ENCODE measurements at places on chromosomes 6 and 20.

DNA sequence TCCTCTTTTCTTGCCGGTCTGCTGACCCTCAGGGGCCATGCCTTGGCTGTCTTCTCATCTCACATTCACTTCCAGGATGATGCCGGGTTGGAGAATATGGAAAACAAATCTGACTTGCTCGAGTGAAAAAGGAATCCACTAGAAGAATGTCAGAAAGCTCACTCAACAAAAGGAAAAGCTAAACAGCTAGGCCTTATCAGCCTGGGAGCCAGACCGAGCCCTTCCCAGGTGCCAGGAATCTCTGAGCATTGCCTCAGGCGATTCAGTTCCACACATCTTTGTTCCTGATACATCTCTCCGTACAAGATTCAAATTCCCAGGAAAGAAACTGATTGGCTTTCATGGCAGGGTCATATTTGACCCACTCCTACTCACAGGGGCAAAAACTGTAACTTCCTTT lies 9.2 kb upstream of the OSER1 start:
- DNase-seq, result no peak

- DNase-seq, result no peak
These were observed 1.7 kb downstream of the HLA-DOB start for GRCh38 chr6:32815115-32815514.

GRCh38 chr20:60057123-60057865 lies 99.1 kb downstream of the CDH26 start:
- DNase-seq, result peak; percentile 94

- DNase-seq, result peak; percentile 18
These were observed 147.9 kb downstream of the SOX4 start for GRCh38 chr6:21741221-21742109.

DNA sequence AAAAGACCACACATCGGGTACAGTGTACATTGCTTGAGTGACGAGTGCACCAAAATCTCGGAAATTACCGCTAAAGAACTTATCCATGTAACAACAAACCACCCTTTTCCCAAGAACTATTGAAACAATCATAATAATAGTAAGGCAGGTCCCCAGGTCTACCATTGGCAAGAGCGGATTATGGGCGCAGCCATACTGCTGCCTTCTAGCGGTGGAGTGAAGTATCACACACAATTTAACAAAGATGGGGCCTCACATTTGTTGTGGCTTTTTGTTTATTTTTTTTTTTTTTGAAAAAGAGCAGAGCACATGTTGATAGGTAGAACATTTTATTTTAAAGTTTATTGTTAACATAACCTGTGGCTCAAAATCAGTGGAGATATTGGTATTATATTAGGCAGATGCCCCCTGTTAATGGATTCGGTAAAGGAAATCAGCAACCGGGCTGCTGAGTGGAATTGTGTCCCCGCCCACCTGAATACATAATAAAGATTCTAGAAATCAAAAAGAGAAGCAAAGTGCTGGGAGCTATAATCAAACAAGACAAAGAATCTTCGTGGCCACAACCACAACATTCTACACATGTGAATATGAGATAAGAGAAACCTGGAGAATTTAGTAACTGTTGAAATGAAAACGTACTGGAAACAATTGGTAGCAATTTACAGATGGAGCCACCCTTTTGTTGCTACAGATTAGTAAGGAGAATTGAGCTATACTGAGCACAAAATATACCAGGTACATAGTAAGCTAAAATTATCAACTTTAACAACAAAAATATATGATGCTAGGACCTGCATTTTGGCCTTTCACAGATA lies 94.2 kb upstream of the EXOC2 start:
- DNase-seq, result no peak

DNA sequence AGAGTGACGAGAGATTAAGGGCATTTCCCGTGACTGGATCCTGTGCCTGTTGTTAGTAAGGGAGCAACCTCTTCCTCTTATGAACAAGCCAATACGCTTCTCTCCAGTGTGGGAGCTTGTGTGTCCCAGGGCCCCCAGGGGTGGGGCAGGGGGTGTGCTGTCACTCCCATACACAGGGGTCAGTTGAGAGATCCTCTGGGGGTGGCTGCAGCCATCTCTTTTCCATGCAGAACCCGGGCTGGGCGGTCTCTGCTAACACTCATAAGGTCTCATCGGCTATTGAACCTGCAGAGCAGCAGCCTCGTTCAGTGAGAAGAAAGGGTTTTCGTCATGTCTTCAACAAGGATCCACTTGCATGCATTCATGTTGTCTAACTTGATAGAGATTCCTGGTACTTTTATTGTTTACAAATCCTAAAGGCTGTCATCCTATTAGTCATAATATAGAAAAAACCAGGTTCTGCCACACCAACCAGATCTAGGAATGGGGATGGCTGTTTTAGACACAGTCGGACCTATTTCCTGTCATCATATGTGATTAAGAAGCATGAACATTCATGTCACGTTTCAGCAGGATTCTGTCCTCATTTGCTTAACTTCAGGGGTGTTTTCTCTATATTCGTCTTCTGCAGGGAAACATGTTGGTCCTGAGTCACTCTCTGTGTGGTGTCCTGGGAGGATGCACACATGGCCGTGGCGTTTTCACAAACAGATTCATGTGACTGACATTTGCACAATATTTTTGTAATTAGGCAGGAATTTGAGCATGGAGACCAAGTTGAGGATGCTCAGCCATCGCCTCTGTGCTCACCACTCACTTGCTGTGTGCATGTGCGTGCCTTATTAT lies 13.3 kb upstream of the THBS2 start:
- DNase-seq, result no peak

DNA sequence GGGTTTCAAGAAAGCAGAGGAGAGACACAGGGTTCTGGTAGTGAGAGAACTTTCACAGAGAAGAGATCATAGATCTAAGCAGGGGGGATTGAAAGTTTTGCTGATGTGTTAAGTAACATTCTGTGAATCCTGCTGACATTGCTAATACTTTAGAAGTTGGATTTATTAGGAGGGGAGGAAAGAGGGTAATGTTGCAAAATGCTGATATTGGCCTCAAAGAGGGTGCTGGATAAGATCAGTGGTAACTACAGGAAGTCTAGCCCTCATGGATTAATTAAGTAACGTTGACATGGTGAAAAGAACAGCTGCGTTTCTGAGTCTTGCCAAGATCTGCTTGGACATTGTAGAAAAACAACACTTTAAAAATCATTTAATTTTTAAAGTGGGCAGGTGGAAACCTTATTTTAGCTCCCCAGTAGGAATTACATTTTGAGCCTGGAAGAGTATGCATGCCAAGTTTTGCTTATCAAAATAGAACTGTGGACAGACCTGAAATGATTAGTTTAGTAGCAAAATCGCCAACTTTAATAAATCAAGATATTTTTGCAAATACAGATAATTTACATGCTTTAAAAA lies 606.0 kb upstream of the HTR1E start:
- no peak for DNase-seq

DNA sequence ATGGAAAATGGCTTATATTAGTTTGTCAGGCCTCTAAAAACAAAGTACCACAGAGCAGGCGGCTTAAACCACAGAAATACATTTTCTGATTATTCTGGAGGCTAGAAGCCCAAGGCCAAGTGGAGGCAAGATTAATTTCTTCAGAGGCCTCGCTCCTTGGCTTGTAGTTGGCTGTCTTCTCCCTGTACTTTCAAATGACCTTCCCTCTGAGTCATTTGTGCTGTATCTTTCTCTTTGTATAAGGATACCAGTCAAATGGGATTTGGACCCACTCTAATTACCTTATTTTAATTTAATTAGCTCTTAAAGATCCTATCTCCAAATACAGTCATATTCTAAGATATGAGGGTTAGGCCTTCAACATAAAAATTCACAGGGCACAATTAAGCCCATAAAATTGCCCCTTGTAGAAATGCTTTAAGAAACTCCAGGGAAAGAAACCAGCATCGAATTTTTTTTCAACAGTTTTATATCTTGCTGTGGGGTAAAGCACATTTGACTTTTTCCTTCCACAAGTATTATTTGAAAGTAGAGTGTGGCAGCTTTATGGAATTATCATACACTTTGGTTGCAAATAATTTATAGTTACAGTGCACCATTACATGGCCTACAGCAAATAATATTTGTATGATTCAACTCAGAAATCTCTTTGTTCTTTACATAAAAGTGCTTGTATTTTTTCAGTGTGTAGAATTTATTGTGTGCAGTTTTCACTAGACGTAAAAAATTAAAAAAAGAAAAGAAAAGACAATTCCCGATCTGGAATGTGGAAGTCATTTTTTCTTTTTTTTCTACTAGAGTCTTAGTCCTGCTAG lies 706.1 kb downstream of the KIF16B start:
- DNase-seq, result no peak

DNA sequence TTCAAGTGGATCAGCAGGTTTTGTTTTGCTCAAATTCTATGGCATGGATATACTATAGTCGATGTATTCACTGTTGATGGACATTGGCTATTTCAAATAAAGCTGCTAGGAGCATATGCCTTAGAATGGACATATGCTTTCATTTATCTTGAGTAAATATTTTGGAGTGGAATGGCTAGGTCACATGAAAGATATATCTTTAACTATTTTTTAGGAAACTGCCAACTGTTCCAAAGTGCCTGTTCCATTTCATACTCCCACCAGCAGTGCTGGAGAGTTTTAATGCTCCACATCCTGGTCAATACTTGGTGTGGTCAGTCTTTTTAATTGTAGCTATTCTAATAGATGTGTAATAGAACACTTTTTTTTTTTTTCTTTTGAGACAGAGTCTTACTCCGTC lies 81.1 kb upstream of the PIM1 start:
- DNase-seq, result no peak

DNA sequence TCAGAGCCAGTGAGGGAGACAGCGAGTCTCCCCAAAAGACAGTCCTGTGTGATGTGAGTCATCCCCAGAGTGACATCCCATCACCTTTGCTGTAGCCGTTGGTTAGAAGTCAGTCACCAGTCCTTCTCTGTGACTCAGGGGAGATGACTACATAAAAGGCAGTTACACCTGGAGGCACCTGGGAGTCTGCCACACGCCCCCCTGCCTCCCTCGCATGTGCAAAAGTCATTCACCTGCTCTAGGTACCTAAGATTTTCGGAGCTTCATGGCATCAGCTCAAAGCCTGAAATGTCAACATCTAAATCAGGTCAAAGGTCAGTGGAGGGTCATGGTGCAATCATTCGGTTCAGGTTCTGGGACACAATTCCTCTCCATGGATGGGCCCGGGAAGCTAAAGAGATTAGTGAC lies 50.3 kb downstream of the PRR18 start:
- no peak for DNase-seq

GRCh38 chr6:106206905-106207304 lies 118.7 kb downstream of the ATG5 start:
- DNase-seq, result no peak

GRCh38 chr20:9615766-9616454 lies 101.5 kb downstream of the LAMP5 start:
- DNase-seq, result no peak

DNA sequence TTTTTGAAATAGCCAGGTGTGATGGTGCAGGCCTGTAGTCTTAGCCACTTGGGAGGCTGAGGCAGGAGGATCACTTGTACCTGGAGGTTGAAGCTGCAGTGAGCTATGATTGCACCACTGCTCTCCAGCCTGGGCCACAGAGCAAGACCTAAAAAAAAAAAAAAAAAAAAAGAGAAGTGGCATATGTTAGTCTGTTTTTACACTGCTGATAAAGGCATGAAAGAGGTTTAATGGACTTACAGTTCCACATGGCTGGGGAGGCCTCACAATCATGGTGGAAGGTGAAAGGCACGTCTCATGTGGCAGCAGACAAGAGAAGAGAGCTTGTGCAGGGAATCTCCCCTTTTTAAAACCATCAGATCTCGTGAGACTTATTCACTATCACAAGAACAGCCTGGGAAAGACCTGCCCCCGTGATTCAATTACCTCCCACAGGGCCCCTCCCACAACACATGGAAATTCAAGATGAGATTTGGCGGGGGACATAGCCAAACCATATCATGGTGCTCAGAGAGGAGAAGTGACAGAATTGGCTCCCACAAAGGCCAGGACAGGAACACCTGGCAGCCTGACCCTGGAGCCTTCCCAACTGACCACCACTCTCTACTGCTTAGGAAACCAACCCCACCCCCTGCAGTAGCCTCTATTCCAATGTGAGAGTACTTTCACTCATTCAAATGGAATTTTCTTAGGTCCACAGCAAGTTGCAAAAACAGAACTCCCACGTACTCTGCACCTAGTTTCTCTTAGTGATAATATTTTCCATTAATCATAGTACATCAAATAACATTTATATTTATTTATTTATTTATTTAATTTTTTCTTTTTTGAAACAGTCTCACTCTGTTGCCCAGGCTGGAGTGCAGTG lies 29.8 kb downstream of the ARHGAP40 start:
- no peak for DNase-seq

DNA sequence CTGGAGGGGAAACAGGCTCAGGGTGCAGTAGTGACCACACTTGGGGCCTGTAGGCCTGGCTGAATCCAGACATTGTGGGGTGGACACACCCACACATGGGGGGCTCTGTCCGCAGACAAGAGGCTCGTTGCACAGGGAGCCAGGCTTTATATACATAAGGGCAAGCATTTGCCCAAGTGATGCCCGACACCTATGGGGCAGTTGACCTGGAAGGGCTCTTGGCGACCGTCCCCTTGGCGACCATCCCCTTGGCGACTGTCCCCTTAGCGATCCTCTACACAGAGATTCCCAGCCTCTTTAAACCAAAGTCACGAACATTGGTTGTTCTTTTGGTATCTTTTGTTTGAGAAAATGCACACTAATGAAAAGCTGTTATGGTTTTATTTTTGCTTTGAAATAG lies 2.7 kb downstream of the TOX2 start:
- no peak for DNase-seq

DNA sequence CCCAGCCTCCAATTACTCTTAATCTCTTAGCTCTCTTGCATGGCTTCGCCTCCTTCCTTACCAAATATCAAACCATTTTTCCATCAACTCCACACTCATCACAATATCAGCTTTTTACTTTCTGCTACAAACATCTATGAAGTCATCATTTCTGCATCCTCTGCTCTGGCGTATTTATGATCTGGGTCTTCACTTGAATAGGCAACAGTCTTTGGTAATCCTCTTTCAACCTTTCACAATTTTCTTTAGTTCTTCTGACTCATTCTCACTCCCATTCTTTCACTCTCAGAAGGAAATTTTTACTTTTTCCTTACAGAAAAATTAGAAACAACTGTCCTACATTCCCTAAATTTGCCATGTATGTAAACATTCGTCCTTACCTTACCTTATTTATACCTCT lies 522.4 kb downstream of the HDGFL1 start:
- no peak for DNase-seq

DNA sequence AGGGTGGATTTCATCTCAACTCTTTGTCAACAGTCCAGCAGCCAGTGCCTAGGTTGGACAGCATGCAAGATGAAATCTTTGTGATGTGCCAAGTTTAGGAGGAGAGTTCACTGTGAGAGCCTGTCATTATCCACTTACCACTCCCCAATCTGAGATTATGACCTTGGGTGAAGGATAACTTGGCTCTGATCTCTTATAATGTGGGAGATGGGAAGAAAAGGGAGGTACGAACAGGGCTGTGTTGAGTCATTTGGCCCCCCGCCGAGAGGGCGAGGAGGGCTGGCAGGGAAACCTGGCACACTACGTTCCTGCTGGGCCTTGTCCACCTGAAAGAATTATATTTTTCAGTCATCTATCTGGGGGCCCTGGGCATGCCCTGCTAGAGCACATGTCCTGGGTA lies 35.8 kb downstream of the LAMA4 start:
- no peak for DNase-seq

- no peak for DNase-seq
These were observed 449.3 kb upstream of the CITED2 start for GRCh38 chr6:139823808-139824126.

GRCh38 chr6:22892452-22892851 lies 323.1 kb downstream of the HDGFL1 start:
- DNase-seq, result no peak

Data from SHP77 treated with DMSO at 0.1 percent for 48 hours (cell line).